ENCODE measurements at places on chromosomes 7 and 10.

DNA sequence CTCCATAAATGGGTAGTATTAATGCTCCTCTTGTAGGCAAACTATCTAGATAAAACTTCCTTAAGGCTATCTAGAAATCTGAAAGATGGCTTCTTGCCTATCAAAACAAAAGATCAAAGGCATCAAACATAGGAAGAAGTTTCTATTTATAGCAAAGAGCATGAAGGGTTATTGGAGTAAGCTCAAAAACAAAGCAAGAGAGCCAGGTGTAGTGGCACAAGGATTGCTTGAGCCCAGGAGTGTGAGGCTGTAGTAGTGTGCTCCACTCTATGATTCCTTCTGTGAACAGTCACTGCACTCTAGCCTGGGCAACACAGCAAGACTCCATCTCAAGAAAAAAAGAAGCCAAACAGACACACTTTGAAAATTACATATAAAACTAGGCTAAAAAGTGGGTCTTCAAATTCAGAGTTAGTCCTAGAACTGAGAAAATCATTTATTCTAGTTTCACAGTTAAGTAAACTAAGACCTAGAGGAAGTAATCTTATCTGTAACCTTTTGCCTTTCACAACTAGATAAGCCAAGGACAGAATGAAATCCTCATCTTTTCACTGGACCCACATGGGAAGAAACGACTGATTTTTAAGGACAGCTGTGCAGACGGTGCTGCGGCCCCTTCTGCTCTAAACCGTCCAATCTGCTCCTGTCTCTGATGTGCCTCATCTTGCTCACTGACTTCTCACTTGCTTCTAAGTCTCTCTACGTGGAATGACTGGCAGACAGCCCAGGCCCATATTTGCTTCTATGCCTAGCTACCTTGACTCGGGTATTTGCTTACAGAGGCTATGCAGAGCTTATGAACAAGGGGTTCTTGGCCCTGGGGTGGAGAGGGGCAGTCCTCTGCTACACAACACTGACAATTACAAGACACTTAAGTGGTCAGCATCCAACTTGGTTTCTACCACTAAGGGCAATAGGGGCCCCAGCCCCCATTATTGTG lies 50.0 kb downstream of the ESYT2 start:
- DNase-seq, result no peak

DNA sequence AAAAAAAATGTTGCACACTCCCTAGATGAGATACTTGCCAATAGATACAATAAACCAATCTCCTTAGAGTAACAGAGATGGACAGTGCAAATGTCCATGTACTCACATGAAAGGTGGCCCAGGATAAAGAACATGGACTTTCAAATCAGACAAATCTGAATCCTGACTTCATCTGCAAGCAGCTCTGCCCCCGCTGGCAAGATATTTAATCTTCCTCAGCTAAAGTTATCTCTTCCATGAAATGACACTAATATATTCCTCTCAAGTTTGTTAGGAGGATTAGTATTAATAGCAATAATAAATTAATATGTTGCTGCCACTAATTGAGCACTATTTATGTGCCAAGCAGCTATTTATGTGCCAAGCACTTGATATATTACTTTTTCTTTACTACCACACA lies 148.6 kb upstream of the YAE1 start:
- no peak for DNase-seq

DNA sequence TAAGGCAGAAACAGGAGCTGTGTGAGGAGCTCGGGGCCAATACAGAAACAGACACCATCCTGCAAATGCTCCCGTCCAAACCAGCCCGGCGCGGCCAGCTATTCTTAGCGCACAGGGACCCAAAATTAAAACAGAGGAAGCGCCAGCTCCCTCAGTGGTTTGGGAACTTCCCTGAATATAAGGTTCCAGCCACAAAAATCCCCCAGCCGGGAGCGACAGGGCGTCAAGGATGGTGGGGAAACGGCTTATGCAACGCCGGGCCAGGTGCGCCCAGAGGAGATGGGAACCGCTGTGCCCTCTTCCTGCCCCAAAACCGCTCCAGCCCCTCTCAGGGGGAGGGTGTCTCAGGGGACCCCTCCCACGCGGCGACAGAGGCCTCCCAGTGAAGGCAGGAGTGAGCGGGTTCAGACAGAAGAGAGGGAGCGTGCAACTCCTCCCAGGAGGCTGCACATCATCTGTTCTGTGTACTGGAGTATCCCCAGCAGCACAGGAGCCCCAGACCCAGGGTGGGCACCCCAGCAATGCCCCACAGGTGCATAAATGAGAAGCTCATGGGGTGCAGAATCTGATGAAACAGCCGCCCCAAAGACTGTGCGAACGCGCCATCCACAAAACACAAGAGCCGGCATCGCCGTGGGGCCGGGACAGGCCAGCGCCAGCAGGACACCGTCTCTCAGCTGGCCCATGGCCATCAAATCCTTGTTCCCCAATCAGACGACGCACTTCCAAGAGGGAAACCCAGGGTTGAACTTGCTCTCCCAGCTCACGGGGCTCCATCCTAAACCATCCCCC lies 73.9 kb upstream of the PDGFA start:
- no peak for DNase-seq

- DNase-seq, result no peak
Measured at GRCh38 chr7:111676811-111677210, 114.5 kb upstream of the IMMP2L start.

- DNase-seq, result no peak
Measured at GRCh38 chr10:1180071-1180730, 124.0 kb downstream of the WDR37 start.

- no peak for DNase-seq
Measured at GRCh38 chr10:126373972-126374371, 14.3 kb downstream of the ADAM12 start.

DNA sequence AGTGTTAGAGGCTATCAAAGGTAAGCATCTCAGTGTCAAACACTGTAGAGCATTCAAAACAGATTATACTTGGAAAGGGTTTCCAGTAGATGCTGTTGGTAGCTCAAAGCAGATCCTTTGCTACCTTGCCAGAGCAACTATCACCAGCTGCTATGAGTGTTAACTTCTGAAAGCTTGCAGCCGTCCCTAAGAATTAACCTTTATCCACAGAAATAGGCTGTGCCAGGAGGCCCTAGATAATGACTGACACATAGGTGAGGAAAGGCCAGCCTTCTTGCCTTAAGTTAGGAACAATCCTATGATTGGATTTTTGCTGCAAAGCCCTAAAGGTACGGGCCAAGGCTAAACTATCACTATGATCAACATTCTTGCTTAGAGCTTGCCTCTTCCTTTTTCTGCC lies 263.2 kb downstream of the DGKB start:
- no peak for DNase-seq

GRCh38 chr10:98344589-98345038 lies 70.4 kb downstream of the PYROXD2 start:
- no peak for DNase-seq

- DNase-seq, result no peak
Measured at GRCh38 chr10:2837674-2838073, 229.7 kb upstream of the PFKP start.

GRCh38 chr7:74525881-74526280 lies 72.2 kb downstream of the GTF2IRD1 start:
- no peak for DNase-seq

GRCh38 chr7:23266918-23267317 lies 20.3 kb downstream of the GPNMB start:
- no peak for DNase-seq

- no peak for DNase-seq
Measured at GRCh38 chr10:5927306-5927705, 37.3 kb downstream of the FBH1 start.

DNA sequence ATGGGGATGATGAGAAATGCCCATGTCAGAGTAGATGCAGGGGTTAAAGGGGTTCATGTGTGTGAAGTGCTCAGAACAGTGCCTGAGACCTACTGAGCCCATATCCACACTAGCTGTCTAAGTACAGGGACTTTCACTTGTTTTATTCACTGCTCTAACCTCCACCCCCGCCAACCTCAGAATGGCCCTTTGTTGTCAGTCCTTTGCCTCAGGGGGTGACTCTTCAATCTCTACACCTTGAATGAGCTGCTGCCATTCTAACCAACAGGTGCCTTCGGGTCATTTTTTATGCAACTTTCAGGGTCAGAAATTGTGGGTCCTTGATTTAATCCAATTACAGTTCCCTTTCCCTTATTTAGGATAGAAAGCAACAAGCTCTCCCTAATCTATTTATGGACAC lies 26.2 kb downstream of the VSTM4 start:
- no peak for DNase-seq

DNA sequence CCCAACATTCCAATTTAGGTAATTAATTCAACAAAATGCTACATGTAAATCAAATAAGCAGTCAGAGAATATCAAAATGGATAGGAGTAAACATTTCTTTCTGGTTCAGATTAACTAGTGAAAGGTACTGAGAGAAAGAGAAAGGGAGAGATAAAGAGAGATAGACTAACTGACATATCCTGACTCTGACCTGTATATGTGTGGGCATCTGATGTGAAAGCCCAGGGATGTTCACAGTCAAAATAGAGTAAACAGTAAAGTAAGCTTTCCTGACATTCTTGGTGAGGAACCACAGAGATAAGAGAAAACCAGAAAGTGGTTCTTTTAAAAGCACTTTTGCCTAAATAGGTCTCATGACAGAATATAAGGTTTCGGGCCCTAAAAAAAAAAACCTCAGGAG lies 37.5 kb upstream of the ANK3 start:
- DNase-seq, result no peak

DNA sequence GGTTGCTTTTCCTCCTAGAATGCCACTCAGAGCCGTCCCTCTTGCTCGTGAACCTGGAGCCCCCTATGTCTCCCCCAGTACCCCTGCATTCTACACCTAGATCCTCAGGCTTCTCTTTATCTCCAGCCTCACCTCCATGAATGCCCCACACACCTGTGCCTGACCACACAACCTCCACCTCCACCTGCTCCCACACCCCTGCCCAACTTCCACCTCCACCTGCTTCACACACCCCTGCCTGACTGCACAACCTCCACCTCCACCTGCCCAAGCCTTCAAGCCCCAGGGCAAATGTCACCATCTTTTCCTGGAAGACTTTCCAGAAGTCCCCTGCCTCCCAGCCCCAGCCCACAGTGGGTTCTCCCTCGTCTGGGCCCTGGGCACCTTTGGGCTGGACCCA lies 6.9 kb upstream of the LFNG start:
- DNase-seq, result no peak

- DNase-seq, result no peak
Measured at GRCh38 chr10:79314761-79315601, 32.3 kb upstream of the PPIF start.

GRCh38 chr7:143360788-143361551 lies 1.5 kb downstream of the FAM131B start:
- no peak for DNase-seq

- no peak for DNase-seq
Measured at GRCh38 chr7:122676466-122676865, 22.5 kb downstream of the RNF133 start.

GRCh38 chr10:64508029-64508661 lies 986.9 kb downstream of the REEP3 start:
- DNase-seq, result no peak

DNA sequence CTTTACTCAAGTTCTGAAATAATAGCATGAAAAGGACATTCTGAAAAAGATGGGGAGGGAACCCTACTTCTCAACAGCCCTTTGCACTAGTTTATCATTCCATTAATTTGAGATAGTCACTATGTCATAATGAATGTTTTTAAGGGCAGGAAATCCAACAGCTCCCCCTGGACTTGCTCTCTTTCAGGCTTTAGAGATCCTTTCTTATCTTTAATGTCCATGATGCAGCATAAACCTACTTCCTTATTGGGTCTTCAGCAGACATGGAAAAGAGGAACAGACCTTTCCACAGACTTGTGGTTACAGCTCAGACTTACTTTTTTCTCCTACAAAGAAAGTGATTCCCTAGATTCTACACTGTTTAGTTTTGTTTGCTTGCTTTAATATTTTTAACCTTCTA lies 87.3 kb downstream of the IDE start:
- peak; percentile 21 for DNase-seq

- DNase-seq, result no peak
Measured at GRCh38 chr10:58275908-58276307, 6.9 kb downstream of the CISD1 start.

GRCh38 chr10:46514431-46514861 lies 42.0 kb downstream of the GPRIN2 start:
- no peak for DNase-seq

- DNase-seq, result no peak
Measured at GRCh38 chr10:86538547-86538946, 17.0 kb upstream of the WAPL start.

DNA sequence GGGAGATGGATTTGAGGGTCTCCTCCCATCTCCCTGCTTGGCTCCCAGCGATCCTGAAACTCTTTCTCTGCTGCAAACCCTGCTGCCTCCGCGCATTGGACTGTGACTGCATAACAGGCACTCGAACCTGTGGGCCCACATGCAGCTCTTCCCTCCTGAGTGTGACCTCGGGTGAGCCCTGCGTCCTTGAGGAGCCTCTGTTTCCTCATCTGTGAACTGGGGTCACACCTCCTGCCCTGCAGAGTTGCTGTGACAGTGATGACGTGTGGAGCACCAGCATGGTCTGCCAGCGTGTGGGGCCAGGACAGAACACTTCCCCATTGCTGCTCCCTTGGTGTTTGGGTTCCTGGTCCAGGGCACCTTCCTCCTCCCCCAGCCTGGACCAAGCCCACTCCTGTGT lies 46.9 kb upstream of the PSMG3 start:
- no peak for DNase-seq

- DNase-seq, result no peak
Measured at GRCh38 chr10:132748545-132749370, 37.2 kb downstream of the NKX6-2 start.
